ENCODE measurements at places on chromosomes 3 and 15.

DNA sequence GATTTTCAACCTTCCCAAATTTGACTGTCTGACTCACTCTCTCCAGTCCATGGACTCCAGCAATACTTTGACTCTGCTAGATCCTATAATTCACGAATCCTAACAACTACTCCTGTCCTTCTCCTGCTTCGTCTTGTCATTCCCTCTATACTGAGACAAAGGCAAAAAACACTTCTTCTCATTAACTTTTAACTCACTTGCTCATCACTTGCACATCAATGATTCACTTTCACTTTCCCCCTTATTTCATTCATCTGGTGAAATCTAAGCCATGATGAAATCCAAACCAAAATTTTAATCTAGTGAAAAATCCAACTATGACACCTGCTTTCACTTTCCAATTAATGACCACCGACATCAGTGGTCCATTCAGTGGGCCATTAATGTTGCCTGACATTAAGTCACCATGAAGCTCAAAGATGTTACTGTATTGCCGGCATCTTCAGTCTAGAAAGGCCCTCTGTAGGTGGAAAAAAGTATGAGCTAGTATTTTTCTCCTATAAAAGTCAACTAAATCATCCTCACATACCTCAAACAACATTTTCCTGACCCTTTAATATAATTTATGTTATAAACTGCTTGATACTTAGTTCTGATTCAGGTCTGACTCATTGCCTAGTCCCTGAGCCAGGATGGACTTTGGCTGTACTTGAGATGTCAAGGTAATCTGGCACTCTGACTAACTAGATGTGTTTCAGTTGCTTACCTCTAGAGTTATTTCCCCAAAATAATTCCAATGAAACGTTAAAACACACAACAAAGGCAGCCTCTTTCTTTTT lies 158.6 kb downstream of the CNTN6 start:
- DNase-seq = no peak

- DNase-seq = no peak
Observed at GRCh38 chr15:55618387-55618786, 30.2 kb upstream of the PYGO1 start.

- DNase-seq = no peak
Observed at GRCh38 chr15:74795966-74796625, 14.2 kb downstream of the CSK start.

DNA sequence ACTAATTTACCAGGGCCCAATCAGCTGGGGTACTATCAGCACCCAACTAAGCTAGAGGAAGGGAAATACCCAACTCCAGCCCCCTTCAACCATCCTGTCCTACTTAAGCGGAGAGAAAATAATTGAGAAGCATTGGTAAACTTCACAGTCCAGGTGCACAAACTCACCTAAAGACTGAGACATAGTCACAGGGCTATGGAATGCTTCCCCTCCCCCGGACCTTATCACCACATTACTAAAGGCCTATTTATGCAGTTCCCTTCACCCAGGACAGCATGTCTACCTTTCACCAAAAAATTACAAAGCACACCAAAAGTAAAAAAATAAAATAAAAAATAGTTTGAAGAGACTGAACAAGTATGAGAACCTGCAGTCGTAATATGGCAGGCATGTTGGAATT lies 47.9 kb downstream of the HOMER2 start:
- no peak for DNase-seq

- no peak for DNase-seq
Observed at GRCh38 chr15:99631255-99631654, 65.5 kb downstream of the MEF2A start.

- no peak for DNase-seq
Observed at GRCh38 chr15:68572309-68572708, 6.5 kb upstream of the CORO2B start.

DNA sequence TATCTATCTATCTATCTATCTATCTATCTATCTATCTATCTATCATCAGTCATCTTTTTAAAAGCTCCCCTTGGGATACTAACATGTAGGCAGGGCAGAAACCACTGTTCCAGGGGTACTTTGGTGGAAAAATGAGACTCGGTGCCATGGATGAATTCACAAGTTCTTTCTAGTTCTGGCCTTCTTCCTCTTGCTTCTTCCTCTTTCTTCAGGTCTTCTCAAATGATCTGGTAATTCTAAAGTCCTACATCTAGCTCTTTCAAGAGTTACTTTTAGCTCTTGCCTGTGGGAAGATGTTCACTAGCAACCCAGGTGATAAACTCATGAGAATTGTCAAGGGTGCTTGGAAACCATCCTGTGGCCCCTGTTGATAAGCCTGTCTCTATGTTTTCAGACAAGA lies 168.5 kb upstream of the TBC1D5 start:
- DNase-seq = no peak

DNA sequence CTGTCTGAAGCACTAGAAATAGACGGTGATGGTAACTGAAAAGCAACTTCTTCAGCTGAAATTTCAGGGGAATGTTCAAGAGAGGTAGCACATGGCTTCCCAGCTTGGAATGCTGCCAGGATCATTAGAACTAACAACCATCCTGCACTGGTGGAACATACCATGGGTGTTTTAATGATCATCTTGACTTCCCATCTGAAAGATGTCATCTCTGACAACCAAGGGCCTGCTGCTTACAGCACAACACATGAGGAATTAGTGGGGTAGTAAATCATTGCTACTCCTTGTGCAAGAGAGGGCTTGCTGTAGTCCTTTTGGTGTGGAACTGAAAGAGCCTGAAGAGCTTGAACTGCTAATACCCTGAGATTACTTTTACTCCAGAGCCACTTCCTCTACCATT lies 853.7 kb downstream of the MCTP2 start:
- no peak for DNase-seq

- DNase-seq = no peak
Observed at GRCh38 chr15:36778531-36778930, 199.1 kb downstream of the CDIN1 start.

DNA sequence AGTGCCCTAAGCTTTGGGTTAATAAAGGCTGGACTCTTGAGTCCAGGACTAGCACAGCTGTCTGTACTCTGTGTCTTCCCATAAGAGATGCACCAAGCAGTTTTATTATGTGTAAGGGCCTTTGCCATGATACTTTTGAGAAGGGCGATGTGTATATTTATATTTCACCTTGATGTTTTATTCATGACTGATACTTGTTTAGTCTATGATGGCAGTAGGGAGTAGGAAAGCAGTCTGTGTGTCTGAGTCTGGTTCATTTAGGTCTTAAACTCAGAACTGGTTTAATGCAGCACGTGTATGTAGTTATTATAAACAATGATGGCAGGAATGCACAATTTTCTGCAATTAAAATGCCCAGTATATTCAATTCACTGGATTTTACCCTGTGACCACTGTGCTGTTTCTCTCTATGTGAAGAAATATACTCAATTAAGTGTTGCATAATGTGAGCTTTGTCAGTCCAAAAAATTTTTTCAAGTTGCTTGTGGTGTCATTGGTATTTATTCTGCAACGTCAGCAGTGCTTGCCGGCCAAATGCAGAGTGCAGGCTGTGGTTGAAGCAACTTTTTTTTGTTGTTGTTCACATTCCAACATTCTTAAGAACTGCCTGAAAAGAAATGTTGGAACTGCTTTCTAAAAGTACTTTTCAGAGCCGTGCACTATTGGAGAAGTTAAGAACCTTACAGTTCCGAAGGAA lies 423.7 kb upstream of the SEMA6D start:
- peak; percentile 54 for DNase-seq

GRCh38 chr3:185549122-185549521 lies 3.3 kb downstream of the LIPH start:
- DNase-seq = peak; percentile 96
